Renal cortical epithelial cell (primary cell): ENCODE measurements at places on chromosomes 5 and 9. TPM values are rescaled to one million over a fixed set of nuclear protein-coding genes. Genes with fewer than 3 reads are reported as not detected.
A peak's percentile ranks its signal among the peaks of the same experiment; 100 is the strongest.

DNA sequence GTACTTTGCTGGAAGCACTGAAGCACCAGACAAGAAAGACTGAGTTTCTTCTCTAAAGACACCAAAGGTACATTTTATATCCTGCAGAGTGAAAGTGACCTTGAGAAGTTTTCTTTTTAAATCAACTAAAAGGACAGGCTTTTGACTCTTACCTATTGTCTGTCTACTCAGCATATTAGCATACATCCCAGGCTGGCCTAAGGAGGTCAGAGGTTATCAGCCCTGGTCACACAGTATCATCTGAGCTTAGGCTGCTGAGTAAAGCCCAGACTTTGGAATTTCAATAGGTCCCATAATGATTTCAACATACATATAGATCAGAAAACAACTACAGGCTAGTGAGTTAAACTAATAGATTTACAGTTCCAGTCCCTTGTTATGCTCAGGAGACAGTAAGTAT is 10.1 kb upstream of the CDH9 start:
- DNase-seq: no peak

DNA sequence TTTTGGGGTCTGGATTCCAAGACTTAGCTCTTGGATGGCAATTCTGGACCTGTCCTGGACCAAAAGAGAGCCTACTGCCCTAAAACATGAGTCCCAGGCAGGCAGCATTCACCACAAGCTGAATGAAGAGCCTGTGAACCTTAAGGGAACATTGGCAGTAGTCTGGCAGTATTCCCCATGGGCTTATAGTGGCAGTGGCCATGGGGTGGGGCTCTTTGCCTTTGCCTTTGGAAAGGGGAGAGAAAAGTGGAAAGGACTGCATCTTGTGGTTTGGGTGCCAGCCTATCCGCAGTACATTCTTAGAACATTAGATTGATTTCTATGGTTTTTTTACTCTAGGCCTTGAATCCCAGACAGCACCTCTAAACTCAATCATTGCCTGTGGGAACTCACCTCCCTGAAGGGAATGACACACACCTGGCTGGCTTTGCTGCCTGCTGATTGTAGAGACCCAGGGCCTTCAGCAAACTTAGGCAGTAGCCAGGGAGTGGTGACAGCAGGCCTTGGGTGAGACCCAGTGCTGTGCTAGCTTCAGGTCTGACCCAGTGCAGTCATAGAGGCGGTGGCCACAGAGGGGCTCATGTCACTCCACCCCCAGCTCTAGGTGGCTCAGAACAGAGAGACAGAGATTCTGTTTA is 216.3 kb downstream of the CETN3 start:
- no peak for DNase-seq

GRCh38 chr5:30446456-30446855 is 747.0 kb upstream of the CDH6 start:
- DNase-seq: no peak

GRCh38 chr5:10355071-10355889 is 1.8 kb downstream of the MARCHF6 start:
- no peak for DNase-seq

Gene OR1J2
- total RNA-seq: not detected in 2 replicates

Gene SLC34A1
- 0.05 TPM in 1 of 2 replicates, not detected in the other for total RNA-seq

DNA sequence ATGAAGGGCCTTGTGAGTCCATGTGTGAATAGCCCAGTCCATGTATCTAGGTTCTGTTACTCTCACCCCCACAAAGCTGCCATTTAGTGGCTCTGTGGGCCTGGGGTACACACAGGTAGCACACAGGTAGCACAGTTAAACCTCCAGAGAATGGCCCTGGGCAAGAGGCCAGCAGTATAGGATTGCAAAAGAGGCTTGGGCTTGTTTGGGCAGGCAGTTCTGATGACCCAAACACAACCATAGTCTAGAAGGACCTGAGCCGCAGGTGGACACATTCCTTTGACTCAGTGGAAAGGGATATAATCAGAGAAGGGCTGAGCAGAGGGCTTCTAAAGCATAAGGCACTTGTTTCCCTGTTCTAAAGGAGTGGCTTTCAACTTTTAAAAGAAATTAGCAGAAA is 326.8 kb upstream of the SGCD start:
- DNase-seq: no peak

DNA sequence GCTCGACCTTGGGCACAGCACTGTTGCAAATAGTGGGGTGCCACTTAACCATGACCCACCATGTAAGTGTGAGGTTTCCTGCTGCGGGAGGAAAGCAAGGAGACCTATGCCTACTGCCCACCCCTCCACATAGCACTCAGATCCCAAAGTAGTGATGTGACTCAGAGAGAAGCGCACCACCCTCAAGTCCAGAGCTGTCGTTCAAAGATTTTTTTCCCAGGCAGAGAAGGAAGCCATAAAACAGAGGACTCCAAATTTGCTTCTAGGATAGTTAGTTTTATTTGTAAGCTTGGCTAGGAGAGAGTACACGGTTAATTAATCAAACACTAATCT is 19.3 kb downstream of the UGT3A1 start:
- DNase-seq: no peak

Gene TPPP
- 0.17 and 0.25 TPM in 2 replicates for total RNA-seq

- DNase-seq: peak; percentile 13
Observed at GRCh38 chr9:96242811-96243210, 59.2 kb downstream of the HSD17B3 start.

DNA sequence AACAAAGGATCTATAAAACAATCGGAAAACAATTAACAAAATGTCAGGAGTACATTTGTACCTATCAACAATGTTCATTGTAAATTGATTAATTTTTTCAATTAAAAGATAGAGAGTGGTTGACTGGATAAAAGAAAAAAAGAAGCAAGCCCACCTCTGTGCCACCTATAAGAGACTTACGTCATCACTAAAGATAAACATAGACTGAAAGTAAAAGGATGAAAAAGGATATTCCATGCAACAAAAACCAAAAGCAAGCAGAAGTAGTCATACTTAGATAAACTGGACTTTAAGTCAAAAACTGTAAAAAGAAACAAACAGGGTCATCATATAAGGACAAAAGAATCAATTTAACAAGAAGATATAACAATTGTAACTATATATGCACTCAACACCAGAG is 197.4 kb downstream of the RASEF start:
- no peak for DNase-seq

GRCh38 chr5:135831439-135831838 is 3.0 kb upstream of the SLC25A48 start:
- DNase-seq: no peak

DNA sequence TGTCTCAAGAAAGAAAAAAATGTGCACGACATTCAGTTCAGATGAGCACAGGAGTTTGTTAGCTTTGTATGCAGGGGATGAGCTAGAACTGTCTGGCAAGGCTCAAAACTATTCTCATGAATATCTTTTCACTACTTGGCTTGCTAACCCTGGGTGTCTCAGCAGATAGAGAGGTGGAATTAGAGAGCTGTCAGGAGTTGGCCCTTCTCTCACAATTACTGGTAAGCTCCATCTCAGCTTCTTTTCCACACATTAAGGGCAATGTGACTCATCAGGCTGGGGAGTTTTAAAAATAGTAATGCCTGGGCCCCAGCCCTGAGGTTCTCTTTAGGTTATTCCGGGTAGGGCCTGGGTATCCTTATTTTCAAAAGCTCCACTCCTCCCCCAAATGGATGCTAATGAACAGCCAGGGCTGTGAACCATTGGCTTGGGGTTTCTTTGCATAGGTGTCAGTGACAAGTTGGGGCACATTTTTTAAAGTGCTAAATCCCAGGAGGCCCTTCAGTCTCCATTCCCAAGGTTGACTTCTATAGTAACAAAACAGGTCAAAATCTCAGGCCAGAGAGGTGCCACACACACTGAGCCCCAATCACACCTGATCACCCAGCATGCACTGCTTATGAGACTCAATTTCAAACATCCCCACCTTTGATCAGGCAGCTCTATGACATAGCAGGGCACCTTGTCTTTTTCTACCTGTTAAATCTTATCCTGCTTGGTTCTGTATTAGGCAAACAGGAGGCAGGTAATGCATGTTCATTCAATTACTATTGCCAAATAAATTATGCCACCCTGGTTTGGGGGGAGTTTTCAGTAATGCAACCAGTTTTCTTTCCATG is 239.7 kb upstream of the DAP start:
- DNase-seq: no peak

DNA sequence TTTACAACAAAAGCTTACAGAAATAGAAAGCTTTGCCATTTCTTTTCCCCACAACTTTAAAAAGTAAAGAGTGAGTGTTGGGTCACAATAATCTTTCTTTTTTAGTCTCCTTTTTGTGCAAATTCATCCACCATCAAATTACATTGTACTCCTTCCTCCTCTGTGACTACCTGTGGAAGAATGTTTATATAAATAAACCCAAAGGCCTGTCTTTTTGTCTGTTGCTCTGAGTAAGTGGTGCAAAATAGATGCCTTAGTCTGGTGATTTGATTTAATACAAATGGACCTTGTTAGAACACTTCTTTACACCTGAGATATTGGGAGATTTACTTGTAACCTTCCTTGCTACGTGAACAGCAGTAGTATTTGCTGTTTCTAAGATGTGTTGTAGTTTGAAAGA is 53.5 kb upstream of the TAF11L2 start:
- no peak for DNase-seq

DNA sequence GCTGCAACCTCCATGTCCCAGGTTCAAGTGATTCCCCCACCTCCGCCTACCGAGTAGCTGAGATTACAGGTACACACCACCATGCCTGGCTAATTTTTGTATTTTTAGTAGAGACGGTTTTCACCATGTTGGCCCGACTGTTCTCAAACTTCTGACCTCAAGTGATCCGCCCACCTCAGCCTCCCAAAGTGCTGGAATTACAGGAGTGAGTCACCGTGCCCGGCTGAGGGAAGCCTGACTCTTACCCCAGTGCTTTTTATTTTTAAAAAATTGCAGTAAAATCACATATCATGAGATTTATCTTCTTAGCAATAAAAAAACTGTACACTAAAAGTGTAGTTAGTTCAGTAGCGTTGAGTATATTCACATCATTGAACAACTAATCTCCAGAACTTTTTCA is 105.3 kb downstream of the SLIT3 start:
- DNase-seq: no peak

DNA sequence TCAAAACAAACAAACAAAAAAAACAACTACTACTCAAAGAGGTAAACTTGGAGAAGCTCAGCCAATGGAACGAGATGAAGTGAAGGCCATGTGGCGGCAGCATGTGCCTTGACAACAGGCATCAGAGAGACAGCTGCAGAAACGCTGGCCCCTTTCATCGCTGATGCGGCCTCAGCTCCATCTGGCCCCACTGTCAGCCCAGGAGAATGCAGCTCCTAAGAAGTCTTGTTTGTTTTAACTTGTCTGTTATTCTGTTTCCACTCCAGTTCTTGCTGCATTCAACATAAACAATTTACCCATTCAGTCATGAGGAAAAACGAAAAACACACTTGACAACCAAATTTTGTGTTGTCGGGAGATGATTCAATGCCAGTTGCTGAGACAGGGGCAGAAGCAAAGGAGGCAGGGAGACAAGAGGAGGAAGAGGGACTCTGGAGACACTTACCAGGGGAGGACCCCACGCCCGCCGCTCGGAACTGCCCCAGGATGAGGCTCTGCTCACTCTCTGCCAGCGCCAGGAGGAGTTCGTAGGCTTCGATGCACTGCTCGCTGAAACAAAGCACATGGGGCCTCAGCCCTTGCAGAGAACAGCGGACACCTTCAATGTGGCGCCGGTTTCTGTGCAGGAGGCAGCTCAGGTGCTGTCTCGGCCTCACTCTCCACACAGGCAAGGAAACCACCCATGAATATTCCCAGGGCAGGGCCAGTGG is 91.2 kb downstream of the DCP2 start:
- DNase-seq: no peak

- DNase-seq: no peak
Observed at GRCh38 chr9:4111233-4112008, 188.4 kb downstream of the GLIS3 start.

- no peak for DNase-seq
Observed at GRCh38 chr5:6722015-6722414, 8.8 kb downstream of the TENT4A start.

GRCh38 chr9:14192556-14192955 is 121.4 kb downstream of the NFIB start:
- DNase-seq: no peak

GRCh38 chr9:16524823-16525222 is 345.6 kb downstream of the BNC2 start:
- no peak for DNase-seq

Gene TLE1
- 66.2 and 103 TPM in 2 replicates for total RNA-seq

Gene C6
- 0.05 TPM in 1 of 2 replicates, not detected in the other for total RNA-seq

GRCh38 chr5:155316070-155316714 is 302.6 kb downstream of the KIF4B start:
- DNase-seq: no peak

GRCh38 chr9:94908011-94908563 is 181.6 kb downstream of the AOPEP start:
- DNase-seq: no peak

Gene AMBP
- 3.1 and 9.4 TPM in 2 replicates for total RNA-seq

DNA sequence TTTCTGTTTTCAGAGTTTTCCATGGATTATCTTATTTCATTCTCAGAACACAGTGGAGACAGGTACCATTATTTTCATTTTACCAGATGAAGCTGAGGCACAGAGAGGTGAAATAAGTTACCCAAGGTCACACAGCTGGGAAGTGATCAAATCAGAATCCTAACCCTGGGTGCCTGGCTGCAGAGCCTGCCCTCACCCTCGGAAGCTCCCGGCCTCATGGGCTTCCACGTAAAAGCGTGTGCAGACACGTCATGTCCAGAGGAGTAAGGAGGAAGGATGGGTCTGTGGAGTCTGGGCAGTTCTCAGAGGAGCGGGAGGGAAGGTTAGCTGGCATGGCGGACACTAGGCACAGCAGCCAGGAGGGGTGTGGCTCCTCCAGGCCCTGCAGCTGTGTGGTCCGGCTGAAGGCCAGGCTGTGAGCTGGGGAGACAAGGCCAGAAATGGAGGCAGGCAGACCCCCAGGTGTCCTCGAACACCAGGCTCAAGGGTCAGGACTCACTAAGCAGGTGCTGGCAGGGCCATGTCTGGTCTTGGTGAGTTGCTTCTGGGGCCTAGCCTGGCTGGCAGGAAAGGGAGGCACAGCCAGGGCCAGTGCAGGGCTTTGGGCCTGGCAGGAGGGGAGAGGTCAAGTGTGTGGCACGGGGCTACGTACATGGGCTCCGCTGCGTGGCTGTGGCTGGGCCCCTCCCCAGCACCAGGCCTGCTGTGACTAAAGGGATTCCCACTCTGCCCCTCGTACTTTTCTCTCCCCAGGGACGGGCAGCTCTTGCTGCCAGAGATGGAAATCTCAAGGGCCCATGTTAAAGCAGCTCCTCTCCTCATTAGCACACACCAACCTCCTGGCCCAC is 5.6 kb downstream of the TBC1D9B start:
- no peak for DNase-seq

Gene N4BP3
- 2.6 and 3.3 TPM in 2 replicates for total RNA-seq
